ENCODE measurements at places on chromosomes 16 and 17.
A peak's percentile ranks its signal among the peaks of the same experiment; 100 is the strongest.

DNA sequence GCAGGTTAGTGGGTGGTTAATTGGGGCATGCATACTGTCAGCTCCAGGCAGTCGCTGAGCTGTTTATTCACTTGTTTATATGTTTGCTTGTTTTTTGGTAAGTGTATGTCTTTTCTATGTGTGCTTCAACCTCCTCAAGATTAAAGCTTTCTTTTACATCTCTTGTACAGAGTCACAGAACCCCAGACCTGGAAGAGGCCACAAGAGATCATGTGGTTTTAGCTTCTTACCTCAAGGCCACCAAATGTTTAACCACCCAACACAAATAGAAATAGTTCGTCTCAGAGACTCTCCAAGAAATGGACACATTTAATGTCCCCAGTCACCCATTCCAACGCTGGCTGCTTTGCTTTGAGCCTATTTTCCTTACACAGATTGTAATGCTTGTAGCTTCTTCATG lies 11.8 kb upstream of the TMEM98 start:
- no peak for DNase-seq

GRCh38 chr17:47883589-47884426 lies 12.2 kb upstream of the SP2 start:
- no peak for DNase-seq

GRCh38 chr17:83123896-83124801 lies 44.7 kb downstream of the METRNL start:
- DNase-seq, result no peak

DNA sequence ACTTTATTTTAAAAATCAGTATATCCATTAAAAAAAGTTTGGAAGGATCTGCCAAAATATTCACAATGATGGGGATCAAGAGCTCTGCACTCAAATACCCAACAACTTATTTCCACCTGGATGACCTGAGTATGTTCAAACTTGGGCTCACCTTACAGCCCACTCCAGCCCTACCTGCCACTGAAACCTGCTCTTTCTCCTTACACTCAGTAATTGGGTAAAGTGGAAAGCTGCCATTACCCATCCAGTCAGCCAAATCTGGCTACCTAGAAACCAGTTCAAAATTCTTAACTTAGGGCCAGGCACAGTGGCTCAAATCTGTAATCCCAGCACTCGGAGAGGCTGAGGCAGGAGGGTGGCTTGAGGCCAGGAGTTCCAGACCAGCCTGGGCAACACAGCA lies 9.6 kb downstream of the VPS53 start:
- no peak for DNase-seq

- DNase-seq, result no peak
Observed at GRCh38 chr16:56125922-56126321, 65.4 kb upstream of the GNAO1 start.

DNA sequence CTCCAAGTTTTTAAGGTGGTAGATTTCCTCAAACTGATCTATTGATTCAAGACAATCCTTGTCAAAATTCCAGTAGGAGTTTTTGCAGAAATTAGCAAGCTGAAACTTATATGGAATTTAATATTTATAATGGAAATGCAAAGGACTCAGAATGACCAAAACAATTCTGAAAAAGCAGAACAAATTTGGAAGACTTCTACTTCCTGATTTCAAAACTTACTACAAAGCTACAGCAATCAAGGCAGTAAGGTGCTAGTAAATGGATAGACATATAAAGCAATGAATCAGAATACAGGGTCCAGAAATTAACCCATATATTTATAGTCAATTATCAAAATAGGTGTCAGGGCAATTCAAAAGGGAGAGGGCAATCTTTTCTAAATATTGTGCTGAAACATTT lies 11.8 kb upstream of the IL21R start:
- DNase-seq, result no peak

- no peak for DNase-seq
Observed at GRCh38 chr16:11276143-11276895, at the start of gene PRM2. TSS of gene PRM2 (minus strand) at chr16:11276480. CDS start at chr16:11276370, 110 bp downstream.

- peak; percentile 66 for DNase-seq
Observed at GRCh38 chr16:11138769-11139325, 117.2 kb downstream of the SOCS1 start.

DNA sequence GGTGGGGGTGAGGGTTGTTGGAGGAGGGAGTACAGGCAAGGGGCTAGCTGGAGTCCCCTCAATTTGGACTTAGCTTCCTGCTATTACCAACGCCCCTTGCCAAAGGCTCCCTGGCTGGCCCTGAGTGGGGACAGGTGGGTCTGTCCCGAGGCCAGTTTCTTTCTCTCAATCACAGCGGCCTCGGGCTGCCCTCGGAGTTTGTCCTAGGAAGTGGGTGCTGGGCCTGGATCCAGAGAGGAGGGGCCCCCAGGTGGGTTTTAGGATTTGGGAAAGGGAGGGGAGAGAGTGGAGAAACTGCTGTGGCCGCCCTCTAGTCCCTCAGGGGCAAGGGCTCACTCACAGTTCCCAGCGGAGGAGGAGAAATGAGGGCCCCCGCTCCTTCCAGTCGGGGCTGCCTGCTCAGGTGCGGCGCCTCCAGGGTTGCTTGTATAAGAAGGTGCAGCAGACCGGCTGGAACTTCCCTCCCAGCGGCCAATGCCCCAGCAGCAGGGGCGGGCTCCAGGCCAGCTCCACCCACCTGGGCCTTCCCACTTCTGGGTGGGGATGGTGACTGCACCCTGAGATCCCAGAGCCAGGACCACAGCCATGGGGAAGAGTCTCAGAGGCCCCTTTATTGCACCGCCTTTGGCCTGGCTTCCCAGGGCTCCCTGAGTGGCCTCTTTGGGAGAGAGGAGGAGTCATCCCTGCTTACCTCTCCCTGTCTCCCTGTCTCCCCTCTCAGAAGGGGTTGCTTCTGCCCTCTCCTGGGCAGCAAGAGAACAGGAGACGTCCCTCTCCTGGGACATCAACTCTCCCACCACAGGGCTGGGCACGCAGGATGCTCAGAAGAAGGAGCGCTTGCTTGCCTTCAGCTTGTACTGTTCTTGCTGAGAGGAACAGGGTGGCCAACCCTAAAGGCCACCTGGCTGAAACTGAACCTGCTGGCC lies 112.0 kb upstream of the SMURF2 start:
- peak; percentile 47 for DNase-seq

- no peak for DNase-seq
Observed at GRCh38 chr16:27413956-27414355, 12.0 kb downstream of the IL21R start.

GRCh38 chr16:69501956-69502745 lies 63.6 kb upstream of the NFAT5 start:
- no peak for DNase-seq

DNA sequence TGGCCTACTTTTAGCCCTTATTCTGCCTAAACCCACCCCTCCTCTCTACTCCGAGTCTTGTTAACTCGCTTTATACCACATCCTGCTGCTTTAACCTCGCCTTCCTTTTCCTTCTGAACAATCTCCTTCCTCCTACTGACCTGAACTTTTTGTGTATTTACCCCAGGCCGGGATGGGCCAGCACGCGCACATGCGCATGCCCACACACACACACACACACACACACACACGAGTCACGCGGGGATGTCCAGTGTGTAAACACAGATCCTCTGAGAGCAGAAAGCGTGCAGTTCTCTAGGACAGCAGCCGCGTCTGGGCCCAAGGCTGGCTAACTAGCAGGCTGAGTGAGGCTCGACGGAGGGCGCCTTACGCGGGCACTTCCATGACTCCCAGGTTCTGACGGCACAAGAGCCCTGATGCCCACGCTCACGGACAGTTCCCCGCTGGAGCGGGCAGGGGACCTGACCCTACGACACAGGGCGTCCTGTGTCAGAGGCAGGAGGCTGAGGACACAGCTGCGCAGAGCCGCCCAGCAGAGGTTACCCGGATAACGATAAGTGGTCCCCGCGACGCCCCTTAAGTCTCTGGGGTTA lies 610 bp downstream of the PIK3R5 start:
- no peak for DNase-seq

- no peak for DNase-seq
Observed at GRCh38 chr16:3659251-3659650, 4.8 kb downstream of the DNASE1 start.

- DNase-seq, result no peak
Observed at GRCh38 chr16:73057291-73058210, 9.6 kb upstream of the ZFHX3 start.

DNA sequence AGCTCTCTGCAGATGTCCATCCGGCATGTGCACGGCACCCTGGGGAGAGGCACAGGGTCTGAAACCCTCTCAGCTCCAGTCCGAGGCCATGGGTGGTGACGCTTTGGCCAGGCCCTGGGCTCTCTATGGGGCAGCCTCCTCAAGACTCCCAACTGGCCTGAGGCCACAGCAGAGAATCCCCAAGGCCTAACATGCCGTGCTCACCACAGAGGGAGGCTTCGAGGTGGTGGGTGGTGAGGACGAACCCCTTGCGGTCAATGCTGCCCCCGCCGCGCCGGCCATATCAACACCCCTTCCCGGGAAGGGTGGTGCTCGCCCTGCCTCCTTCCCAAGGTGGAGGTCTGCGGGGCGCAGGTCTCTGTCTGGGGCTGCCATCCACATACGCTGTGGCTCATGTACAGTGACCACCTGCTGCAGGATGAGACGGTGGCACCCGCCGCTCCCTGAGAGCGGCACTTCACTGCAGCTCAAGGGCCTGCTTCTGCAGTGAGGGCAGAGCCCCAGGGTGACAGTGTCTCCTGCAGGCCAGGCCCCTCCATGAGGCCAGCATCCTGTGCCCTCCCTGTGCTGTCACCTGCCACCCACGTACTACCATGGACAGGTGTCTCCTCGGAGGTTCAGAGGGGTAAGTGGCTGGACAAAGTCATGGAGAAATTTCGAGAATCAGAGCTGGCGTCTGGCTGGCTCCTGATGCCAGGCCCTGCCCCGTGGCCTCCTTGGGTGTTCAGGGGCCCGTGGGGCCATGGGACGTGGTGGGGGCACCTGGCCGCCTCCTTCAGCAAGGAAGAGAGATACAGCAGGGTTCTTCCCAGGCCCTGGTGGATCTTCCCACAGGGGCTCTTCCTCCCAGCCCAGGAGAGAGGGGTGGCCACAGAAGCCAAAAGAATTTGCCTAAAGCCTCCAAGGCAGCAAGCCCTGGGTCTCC lies 54.6 kb upstream of the ACSF3 start:
- no peak for DNase-seq

GRCh38 chr16:87847785-87848675 lies 21.3 kb downstream of the SLC7A5 start:
- DNase-seq, result no peak

Data from NCI-H460 (cell line).